ENCODE measurements at places on chromosomes 7 and 10.

- DNase-seq = no peak
Measured at GRCh38 chr7:149214020-149214720, 18.8 kb downstream of the ZNF282 start.

- no peak for DNase-seq
Measured at GRCh38 chr10:59678884-59679301, 30.8 kb downstream of the SLC16A9 start.

- DNase-seq = no peak
Measured at GRCh38 chr10:102831322-102832071, 5.7 kb downstream of the CYP17A1 start.

DNA sequence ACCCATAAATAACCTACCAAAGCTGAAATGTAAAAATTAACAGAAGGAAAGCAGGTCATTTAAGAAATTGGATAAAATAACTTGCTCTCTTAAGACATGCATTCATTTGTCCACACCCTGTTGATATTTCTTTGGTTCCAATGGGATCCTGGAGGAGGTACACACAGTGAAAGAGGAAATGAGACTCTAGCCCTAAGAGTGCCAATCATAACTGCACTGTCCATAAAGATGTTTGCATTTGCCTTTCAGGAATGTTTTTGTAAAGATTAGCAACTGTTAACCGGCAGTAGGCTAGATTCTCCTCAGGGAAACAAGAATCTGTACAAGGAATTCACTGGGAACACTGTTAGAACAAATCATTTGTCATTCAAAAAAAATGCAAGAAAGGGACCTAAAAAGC, 61.0 kb downstream of the MEOX2 start:
- no peak for DNase-seq

DNA sequence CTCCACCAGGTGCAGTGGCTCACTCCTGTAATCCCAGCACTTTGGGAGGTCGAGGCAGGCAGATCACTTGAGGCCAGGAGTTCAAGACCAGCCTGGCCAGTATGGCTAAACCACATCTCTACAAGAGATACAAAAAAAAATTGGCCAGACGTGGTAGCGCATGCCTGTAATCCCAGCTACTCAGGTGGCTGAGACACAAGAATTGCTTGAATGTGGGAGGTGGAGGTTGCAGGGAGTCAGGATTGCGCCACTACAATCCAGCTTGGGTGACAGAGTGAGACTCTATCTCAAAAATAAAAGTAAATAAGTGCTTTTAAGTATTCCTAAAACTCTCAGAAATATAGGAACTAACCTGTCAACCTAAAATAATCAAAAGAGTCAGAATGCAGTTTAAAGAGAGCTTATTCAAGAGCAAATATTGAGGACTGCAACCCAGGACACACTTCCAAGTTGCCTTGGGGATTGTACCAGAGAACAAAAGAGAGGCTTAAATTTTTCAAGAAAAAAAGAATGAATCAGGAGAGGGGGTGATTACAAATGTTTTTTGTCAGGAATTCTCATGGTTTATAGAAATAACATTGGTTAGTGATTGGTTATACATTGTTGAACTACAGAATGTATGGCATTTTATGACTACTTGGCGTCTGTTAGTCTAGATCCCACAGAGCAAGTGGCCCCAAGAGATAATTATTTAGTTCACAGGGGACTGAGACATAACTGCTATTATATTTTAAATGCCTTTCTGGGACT, 33.2 kb upstream of the PPP1R9A start:
- DNase-seq = no peak
